ENCODE measurements at places on chromosomes 5 and 9. TPM values are rescaled to one million over a fixed set of nuclear protein-coding genes. Genes with fewer than 3 reads are reported as not detected.

The PCSK5 gene
- 6.8 TPM for polyA plus RNA-seq

The RLN2 gene
- 6.1 TPM for polyA plus RNA-seq

The GMCL2 gene
- polyA plus RNA-seq = not detected

DNA sequence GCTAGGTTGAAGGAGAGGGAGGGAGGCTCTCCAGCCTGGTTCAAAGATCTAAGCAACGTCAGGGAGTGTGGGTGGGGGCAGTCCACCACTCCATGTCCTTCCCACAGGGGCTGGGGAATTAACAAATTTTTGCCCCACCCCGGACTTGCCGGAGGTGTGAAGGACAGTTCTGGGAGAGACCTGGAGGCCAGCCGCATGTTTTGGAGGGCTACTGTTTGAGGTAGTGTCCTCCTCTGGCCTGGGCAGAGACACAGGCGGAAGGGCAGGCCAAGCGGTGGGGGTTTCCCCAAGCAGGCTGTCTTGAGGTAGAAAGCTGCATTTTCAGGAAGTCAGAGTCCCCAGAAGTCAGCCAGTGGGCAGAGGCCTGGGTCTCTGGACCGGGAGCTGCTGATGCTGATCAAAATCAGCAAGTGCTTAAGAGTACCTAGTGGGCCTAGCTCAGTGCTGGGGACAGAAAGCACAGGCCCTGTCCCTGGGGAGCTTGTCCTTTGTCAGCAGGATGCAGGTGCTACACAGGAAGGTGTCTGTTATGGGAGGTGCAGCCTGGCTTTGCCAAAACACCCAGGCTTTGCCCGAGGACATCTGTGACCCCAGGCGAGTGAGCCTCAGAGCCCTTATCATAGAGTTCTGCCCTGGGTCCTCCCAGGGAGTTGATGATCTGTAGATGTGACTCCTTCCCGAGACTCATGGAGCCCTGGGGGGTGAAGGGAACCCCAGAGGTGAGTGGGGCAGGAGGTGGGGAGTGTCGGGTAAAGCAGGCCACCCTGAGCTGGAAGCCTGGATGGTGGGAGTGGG is 18.5 kb downstream of the JADE2 start:
- DNase-seq = no peak

DNA sequence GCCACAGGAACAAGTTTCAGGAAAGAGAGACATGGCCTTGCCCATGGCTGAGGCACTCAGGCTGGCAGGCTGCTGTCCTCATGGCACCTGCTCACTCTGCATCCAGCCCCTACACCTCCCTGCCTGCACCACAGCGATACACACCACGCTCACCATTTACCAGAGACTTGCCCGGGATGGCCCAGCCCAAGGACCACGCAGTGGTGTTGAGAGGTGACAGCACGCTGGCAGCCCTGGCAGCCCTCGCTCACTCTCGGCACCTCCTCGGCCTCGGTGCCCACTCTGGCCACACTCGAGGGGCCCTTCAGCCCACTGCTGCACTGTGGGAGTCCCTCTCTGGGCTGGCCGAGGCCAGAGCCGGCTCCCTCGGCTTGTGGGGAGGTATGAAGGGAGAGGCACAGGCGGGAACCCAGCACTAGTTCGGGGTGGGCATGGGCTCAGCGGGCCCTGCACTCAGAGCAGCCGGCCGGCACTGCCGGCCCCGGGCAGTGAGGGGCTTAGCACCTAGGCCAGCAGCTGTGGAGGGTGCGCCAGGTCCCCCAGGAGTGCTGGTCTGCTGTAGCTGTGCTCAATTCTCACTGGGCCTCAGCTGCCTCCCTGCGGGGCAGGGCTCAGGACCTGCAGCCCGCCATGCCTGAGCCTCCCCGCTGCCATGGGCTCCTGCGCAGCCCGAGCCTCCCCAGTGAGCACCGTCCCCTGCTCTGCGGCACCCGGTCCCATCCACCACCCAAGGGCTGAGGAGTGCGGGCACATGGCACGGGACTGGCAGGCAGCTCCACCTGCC is 20.3 kb downstream of the ZDHHC11B start:
- DNase-seq = no peak

DNA sequence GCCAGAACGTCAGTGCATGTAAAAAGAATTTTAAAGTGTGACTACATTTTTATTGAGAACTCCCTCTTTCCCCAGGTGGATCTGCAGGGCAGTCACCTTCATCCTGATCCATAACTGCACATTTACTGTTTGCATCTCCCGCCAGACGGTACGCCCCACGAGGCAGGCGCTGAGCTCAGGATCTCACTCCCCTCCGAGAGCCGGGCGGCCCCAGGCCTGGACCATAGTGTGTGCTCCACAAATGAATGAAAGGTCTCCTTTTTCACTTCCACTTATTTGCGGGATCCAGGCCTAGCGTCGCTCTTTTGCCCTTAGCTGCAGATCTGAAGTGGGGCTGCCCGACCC is 378 bp downstream of the DROSHA start:
- DNase-seq = peak; percentile 44

DNA sequence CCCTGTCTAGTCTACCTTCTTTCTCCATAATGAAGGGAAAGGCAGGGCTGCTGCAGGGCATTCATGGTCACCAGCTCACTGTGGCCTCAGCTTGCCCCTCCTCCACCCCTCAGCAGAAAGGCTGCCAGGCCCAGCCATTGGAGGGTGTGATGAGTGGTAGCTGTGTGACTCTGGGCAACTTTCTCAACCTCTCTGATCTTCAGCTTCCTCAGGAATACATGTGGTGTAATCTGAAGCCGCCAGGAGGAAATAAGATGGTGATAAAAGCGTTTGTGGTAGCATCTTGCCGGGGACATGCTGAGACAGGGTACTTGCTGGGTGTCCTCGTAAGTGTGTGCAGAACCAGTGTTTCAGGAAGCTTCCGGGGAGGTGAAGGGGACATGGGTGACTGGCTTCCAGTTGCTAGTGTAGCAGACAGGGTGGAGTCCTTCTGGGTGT is 9.8 kb downstream of the CXCL14 start:
- DNase-seq = no peak

- no peak for DNase-seq
Observed at GRCh38 chr5:119341452-119342349, 14.1 kb upstream of the TNFAIP8 start.

- no peak for DNase-seq
Observed at GRCh38 chr5:80406980-80407734, 707 bp upstream of the ZFYVE16 start.

- DNase-seq = no peak
Observed at GRCh38 chr5:160097991-160098390, 21.3 kb downstream of the PWWP2A start.

Measured in cardiac muscle cell (in vitro differentiated cells and primary cell).